SJCRH30 (cell line): ENCODE measurements at places on chromosomes 6 and 20.

DNA sequence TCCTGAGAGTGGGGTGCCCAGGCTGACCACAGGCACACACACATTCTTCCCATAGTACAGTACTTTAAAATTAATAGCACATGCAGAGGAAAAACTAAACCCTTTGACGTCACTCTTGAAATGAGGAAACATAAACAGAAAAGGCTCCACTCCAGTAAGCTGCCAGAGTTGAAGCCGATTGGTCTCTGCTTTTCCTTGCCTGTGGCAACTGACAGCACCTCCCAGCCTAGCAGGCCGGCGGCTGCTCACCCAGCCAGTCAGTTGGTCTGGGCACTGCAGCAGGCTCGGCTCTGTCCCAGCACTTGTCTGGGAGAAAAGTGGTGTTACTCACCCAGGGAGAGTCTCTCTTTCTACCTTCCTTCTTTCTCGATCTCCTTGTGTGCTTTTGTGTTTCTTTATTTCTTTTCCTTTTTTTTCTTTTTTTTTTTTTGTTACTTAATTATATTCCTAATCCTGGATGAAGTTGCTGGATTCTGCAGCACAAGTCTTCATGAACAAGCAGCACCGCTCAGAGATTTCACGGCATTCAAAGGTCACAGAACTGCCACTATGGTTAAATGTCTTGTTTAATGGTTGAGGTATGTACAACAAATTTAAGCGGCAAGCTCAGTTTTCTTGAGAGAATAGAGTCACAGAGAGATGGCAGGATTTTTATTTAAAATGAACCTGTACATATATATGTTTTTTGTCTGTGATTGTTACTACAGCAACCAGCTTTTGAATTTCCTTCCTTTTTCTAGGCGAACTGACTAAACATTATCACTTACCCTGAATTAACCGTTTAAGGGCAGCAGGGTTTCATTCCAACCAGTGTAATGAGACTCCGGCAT is at the start of gene PDE7B:
TSS of gene PDE7B (plus strand) at position 260 of the 830 bp plus-strand sequence.
- DNase-seq: peak; percentile 74

DNA sequence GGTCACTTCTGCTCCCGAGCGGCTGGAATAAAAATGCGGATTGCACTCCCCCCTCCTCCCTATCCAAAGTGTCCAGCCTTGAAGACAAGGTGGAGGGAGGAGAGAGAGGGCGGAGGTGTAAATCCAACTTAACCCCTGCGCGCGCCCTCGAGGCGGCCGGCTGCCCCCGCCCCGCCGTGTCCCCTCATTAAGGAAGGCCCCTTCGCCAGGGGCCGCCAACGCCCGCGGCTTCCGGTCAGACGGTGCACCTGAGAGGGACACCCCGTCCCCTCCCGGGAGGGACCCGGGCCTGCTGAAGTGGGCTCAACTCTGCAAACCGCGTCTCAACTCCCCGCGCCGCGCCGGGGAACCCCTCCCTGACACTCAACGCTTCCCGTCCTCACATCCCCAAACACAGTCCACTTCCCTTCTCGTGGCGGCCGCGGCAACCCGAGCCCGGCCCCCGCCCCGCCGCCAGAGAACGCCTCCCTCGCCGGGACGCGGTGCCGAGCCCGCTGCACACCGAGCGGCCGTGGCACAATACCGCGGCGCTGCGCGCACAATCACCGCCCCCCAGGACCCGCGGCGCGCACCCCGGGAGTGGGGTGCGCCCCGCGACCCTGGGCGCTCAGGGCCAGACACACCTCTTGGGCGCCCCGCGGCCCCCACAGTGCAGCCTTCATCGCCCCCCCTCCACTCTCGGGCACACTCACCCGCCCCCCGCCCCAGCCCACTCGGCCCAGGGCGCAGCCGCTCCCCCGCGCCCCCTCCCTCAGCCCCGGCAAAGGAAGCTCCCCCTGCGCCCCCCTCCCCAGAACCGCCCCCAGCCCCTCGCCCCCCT is 102.5 kb downstream of the NOL4L start:
- no peak for DNase-seq

DNA sequence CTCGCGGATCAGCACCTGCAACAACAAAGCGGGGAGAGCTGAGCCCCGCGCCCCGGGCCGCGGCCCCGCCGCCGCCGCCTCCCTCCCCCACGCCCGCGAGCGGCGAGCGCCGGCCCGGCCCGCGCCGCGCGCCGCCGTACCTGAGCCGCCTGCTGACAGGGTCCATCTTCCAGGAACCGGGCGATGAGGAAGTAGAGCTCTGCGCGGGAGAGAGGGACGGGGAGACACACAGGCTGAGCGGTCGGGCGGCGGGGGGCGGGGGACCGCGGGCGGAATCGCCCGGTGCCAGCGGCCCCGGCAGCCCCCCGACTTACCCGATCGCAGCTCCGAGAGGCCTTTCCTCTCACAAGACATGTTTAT is 359 bp downstream of the PHIP start:
- DNase-seq: no peak

GRCh38 chr6:43956478-43956877 is 170.8 kb downstream of the MRPL14 start:
- DNase-seq: no peak

- DNase-seq: peak; percentile 16
Measured at GRCh38 chr6:165726965-165727381, 63.9 kb upstream of the PDE10A start.

DNA sequence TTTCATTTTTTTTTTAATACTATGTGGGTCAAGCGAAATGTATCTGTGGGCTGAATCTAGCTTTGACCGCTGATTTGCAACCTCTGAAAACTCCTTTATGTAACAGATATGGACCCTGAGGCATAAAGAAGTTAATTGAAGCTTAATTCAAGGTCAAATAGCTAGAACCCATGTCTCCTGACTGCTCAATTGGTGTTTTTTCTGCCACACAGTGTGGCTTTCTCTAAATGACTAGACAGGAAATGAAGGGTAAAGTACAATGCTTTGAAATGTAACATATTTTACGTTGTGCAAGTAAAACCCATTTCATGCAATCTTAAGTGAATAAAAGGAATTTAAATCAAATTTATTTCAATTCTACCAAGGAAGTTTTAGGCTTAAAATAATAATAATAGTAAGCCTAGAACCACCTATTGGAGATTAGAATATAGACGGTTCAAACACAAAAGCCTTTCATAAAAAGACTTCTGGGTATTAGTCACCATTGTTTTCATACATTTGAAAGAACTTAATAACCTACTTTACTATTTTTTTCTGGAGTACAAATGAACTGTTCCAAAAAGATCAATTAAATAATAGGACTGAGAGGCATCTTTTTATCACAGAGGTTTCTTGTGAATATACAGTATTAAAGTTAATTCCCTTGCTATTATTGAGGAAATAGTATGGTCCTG is 279.8 kb downstream of the EPHA7 start:
- no peak for DNase-seq

GRCh38 chr20:24962182-24962492 is 13.1 kb downstream of the CST7 start:
- DNase-seq: no peak

- peak; percentile 21 for DNase-seq
Measured at GRCh38 chr6:138724015-138724414, 49.6 kb upstream of the CCDC28A start.

- no peak for DNase-seq
Measured at GRCh38 chr6:142707255-142707654, 237.7 kb downstream of the HIVEP2 start.

GRCh38 chr6:89667872-89668556 is 29.5 kb upstream of the LYRM2 start:
- DNase-seq: no peak

GRCh38 chr6:44699851-44700250 is 312.3 kb downstream of the CDC5L start:
- no peak for DNase-seq

DNA sequence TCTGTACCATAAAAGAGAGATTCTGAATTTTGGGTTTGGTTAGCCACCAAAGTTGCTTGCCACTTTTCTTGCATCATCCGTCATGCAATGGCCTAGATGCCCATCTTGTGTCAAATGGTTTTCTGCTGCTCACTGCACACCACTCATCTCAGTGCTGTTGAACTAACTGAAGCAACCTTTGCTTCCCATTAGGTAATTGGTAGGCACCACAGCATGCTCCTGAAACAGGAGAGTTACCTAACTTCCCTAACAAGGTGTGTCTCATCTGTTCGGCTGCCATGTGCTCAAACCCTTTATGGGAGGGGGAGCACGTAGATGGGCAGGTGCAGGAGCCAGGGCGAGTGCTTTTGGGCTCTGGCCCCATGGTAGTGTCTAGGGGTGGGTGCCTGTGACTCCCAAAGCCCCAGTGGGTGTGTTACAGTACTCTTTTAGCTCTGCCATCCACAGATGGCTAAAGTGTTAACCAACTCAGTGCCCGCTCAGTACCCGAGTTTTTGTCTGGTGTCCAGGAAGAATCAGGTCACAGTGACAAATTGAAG is 147.4 kb upstream of the SPACA1 start:
- no peak for DNase-seq

- no peak for DNase-seq
Measured at GRCh38 chr6:31728767-31729514, at the start of gene DDAH2. Gene DDAH2 (minus strand): TSS chr6:31729299. CDS start chr6:31729161, 138 bp downstream.

DNA sequence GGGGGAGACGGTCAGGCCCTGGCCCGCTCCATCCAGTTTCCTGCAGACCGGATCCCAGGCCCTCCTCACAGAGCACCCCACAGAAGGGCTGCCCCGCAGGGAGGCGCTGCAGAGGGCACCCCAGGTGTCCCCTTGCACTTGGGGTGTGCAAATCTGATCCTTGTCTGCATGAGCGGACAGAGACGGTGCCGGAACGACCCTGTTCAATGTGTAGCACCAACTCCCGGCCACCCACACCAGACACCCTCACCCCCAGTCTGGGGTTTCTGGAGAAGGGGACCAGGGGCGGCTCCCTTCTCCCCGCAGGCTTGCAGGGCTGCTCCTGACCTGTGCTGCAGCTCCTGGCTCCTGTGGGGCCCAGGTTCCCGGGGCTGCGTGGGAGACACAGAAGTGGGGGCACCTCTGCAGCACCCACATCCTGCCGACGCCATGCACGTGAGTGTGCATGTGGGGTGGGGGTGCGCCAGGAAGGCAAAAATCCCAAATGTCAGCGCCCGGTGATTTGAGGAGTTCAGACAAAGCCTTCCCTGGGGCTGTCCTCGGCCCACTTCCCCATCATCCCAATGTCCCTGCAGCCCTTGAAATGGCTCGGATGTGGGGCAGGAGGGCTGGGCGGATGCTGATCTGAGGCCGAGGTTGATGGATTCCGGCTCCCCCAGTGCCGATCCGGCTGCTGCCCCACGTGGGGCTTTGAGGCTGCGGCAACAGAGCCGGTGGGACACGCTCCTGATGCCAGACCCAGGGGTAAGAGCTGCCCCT is 85.3 kb upstream of the BHLHE23 start:
- DNase-seq: no peak

DNA sequence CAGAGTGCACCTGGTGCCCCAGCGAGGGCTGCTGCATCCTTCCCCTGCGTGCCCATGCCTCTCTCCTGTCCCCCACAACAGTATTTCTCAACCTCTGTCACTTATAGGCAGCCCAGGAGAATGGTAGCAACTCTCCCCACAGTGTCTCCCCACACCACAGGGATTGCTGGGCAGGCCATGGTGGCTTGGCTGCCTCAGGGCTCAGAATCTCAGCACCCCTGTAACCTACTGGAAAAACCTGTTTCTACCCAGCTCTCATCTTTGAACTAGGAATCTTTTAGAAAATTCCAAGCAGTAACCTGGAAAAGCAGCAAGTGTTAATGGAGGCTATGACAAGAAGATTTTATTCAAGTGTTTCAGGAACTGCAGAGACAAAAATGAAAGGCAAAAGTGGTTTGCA is 38.0 kb downstream of the CD164 start:
- DNase-seq: no peak

GRCh38 chr6:103797738-103798137 is 1062.0 kb downstream of the HACE1 start:
- DNase-seq: peak; percentile 21

DNA sequence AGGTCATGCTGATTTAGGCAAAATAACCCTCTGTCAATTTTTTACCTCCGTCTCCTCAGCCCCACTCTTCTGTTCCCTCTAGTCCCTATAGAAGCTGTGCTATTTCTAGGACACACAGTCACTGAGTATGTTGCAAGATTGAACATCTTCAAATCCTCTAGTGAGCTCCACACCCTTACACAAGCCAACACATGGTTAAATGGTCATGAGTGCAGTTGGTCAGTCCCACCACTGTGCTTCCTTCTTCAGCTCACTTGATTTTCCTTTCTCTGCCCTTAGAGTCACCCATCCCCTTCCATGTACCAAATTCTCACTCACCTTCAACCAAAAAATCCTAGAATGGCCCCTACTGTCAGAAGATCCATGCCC is 48.2 kb upstream of the F13A1 start:
- DNase-seq: no peak

- no peak for DNase-seq
Measured at GRCh38 chr6:68758559-68758958, 123.5 kb downstream of the ADGRB3 start.

GRCh38 chr20:23091721-23092383 is 5.7 kb upstream of the CD93 start:
- DNase-seq: peak; percentile 82

DNA sequence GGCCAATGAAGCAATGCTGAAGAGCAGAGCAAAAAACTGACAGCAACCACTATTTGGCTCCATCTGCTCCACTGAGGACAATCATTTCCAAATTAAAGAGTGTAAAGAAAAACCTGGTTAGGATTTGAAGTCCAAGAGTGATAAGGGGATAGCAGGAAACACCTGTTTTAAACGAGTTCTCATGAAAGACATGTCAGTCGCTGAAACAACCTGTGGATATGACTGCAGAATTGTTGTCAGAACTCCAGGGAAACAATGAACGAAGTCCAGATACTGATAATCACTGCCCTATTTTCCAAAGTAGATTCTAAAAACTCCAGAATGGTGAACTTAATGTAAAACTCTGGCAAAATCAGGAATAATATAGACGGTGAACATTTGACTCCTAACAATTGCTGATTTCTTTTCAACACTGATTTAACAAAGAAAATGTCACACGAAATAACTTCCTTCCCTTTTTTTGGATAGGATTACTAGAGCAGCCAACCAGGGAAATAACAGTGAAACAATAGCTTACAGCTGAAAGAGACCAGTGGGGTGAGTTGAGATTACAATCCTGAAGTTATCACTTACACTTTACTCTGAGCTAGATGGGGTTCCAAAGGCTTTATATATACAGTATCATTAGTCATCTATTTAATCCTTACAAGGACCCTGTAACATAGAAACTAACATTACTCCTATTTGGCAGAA is 83.7 kb downstream of the ELOVL5 start:
- DNase-seq: no peak

DNA sequence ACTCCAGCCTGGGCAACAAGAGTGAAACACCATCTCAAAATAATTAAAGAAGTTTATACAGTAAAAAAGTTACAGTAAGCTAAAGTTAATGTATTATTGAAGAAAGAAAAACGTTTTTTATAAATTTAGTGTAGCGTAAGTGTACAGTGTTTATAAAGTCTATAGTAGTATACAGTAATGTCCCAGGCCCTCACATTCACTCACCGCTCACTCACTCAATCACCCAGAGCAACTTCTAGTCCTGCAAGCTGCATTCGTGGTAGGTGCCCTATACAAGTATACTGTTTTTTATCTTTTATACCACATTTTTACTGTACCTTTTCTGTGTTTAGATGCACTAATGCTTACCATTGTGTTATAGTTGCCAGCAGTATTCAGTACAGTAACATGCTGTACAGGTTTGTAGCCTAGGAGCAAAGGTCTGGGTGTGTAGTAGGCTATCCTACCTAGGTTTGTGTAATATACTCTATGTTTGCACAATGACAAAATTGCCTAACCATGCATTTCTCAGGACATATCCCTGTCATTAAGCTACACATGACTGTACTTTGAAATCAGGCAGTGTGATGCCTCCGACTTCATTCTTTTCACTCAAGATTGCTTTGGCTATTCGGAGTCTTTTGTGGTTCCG is 16.7 kb downstream of the MGME1 start:
- no peak for DNase-seq
